ENCODE measurements at places on chromosomes 12 and 14. TPM values are rescaled to one million over a fixed set of nuclear protein-coding genes. Genes with fewer than 3 reads are reported as not detected.

DNA sequence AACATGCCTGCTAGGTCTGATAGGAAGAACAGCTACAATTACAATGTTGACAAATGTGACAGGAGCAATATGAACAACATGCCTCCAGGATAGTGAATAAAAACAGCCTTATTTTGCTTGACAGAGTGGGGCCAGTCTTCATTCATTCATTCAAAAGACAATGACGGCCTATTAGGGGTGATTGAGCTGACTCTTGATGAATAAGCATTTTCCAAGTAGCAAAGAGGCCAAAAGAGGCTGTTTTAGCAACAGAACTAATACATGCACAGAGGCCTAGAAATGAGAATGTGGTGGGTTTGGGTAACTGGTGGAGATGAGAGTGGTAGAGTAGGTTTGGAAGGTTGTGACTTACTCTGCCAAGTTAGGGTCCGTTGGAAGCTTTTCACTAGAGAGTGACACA lies 138.3 kb downstream of the APAF1 start:
- H3K4me3 ChIP-seq: no peak overlapping the region
- no peaks in the 10 kb centered on the region for H3K4me1 ChIP-seq
- no peak for DNase-seq
- H3K27me3 ChIP-seq: peaks cover 22% of the 10 kb centered on the region

DNA sequence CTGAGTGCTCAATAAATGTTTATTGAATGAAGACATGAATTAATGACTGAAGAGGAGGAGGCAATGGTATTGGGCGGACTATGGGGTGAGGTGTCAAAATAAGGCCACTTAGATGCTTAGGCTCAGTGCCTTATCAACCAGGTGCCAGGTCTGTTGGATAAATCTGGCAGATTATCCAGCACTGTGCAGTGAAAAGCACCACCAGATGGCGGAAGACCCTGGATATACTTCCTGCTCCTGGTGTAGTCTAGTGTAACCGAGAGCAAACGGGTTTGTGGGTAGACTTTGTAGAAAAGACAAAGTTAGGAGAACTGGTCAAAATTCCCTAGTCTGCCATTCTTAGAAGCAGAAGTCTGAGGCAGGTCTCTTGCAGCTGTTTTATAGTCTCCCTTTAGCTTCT lies 306.3 kb downstream of the ATP23 start:
- no peak for DNase-seq
- no peak overlapping the region for H3K4me3 ChIP-seq
- H3K36me3 ChIP-seq: no peaks in the 10 kb centered on the region
- peaks cover 9% of the 10 kb centered on the region for H3K4me1 ChIP-seq

The KLRG1 gene
- total RNA-seq: 0.17 TPM

GRCh38 chr14:40987481-40987880 lies 619.2 kb upstream of the LRFN5 start:
- no peaks in the 10 kb centered on the region for H3K27me3 ChIP-seq
- DNase-seq: no peak
- no peak overlapping the region for H3K27ac ChIP-seq
- no peak overlapping the region for H3K4me3 ChIP-seq

DNA sequence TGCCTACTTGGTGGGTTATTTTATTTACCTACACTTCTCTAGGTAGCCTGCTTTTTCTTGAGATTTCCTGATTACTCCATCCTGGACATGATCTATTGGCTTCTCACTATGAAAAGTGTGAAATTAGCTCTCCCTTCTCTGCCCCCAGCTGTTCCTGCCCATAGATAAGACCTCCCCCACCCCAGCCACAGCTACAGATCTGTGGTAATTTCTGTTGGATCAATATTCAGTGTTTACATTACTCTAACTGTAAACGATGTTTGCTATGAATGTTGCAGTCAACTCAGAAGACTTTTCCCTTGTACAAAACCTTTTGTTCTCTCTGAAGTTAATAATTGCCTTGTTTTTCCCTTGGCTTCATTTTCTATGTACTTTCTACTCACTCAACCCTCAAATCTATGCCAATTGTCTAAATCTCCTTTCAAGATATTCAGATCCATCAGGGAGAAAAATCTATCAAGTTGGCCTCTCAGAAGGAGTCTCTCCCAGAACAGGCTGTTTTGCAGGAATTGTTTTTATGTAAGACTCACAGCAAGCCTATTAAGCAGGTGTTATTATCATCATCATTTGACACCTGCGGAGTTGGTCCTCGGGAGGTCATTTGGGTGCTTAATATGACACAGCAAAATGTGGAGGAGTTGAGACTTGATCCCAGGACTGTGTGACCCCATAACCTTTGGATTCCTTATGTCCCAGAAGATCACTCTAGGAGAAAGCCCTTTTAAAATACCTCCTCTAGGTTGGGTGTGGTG lies 227.4 kb downstream of the SUDS3 start:
- no peak for DNase-seq
- peaks cover under 1% of the 10 kb centered on the region for H3K27me3 ChIP-seq
- no peaks in the 10 kb centered on the region for H3K36me3 ChIP-seq
- no peak overlapping the region for H3K4me3 ChIP-seq
- H3K27ac ChIP-seq: no peak overlapping the region

DNA sequence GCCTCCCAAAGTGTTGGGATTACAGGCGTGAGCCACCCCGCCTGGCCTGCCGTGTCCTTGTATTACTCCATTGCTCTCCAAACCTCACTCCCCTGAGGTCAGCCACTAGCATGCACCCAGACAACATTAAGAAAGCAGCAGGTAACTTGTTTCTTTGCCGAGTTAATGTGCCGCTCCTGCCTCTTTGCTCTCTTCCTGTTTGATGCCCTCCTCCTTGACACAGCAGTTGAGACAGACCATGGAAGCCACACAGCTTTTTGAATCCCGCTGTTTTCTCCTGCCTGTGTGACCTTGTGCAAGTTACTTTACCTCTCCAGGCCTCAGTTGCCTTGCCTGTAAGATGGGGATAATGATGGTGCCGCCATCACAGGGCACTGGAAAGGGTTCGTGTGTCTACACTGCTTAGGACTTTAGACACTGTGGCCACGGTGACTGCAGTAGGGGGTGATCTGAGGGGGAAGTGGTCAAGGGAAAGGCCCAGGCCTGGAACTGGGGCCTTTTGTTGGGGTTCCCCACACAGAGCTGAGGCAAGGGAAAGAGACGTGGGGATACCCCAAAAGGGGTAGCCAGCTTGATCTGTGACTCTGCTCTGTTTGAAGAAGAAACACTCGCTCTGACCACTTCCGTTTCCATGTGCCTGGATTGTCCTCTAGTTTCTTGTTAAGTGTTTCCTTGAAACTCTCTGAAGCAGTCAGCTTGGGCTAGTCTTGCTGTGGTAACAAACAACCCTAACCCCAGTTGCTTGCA lies 69.3 kb downstream of the RIN3 start:
- DNase-seq: no peak
- H3K4me1 ChIP-seq: peaks cover 27% of the 10 kb centered on the region
- no peak overlapping the region for H3K27ac ChIP-seq
- H3K27me3 ChIP-seq: no peaks in the 10 kb centered on the region
- H3K36me3 ChIP-seq: peaks cover 21% of the 10 kb centered on the region

DNA sequence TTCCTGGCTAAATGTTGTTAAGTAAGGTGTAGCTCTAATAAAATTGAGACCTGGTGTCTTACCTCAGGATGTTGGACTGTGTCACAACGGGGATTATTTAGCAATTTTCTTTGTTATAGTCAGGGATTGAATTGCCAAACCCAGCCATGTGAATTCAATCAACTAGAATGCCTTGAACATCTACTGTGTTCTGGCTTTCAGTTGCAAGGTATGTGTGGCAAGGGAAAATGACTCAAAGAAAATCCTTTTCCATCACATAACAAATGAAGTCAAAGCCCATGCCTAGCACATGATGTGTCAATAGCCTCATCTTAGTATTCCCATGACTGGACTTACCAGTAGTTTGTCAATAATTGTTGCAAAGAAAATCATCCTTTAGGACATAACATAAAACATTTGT lies 519.8 kb upstream of the FLRT2 start:
- H3K27me3 ChIP-seq: no peaks in the 10 kb centered on the region
- H3K4me1 ChIP-seq: peaks cover 11% of the 10 kb centered on the region
- no peak overlapping the region for H3K4me3 ChIP-seq
- no peak overlapping the region for H3K27ac ChIP-seq

GRCh38 chr14:54192610-54193009 lies 204.2 kb upstream of the CDKN3 start:
- H3K36me3 ChIP-seq: no peaks in the 10 kb centered on the region
- DNase-seq: no peak
- H3K27ac ChIP-seq: no peak overlapping the region
- no peak overlapping the region for H3K4me3 ChIP-seq
- H3K4me1 ChIP-seq: peaks cover 29% of the 10 kb centered on the region

DNA sequence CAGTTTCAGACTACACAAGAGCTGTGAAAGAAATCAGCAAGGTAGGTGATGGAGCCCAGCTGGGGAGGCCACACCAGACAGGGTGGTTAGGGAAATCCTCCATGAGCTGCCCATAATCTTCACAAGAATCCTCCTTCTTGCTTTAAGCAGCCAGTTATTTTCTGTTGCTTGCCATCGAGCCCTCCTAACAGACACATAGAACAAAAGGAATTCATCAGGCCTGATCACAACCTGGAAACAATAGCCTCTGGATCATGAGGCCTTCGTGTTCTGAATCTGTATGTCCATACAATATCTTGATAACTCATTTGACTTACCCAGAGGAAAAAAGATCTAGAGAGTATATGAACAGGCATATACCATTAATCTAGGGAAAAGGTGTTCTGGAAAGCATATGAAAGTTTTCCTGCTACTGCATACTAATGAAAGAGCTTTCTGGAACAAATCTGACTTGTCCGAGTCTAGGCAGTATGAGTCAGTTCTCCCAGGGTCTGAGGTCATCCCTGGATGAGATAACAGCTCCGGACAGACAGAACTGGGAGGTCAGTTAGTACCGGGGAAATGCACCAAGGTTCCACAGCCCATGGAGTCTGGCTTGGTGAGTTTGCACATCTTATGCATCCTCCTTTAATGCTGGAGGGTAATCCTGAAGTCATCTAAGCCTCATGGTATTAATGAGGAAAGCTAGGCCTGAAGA lies 52.8 kb upstream of the ELK3 start:
- no peak overlapping the region for H3K27ac ChIP-seq
- no peaks in the 10 kb centered on the region for H3K36me3 ChIP-seq
- H3K4me1 ChIP-seq: peaks cover 15% of the 10 kb centered on the region
- H3K27me3 ChIP-seq: no peaks in the 10 kb centered on the region
- DNase-seq: no peak

- H3K36me3 ChIP-seq: peaks cover 3% of the 10 kb centered on the region
- H3K27ac ChIP-seq: no peak overlapping the region
- H3K4me3 ChIP-seq: no peak overlapping the region
These were observed 114.4 kb downstream of the VRK1 start for GRCh38 chr14:96911499-96912149.

DNA sequence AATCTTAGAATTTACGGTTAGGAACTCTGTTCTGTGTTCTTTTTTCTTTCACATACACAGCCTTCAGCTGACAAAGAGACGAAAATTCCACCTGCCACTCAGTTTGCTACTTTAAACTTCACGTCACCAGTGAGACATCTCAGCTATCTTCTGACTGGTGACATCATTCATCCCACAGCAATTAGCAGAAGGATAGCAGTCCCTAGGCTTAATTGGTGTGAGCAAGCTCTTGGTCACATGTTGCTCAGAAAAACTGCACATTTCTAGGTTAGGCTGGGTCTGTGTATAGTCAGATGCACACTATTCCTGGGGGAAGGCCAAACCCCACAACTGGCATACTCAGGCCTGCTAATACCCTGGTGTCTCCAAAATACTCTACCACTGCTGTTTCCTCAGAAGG lies 23.9 kb downstream of the SLC7A7 start:
- no peak overlapping the region for H3K4me3 ChIP-seq
- H3K36me3 ChIP-seq: peaks cover 1% of the 10 kb centered on the region
- H3K27me3 ChIP-seq: peaks cover 2% of the 10 kb centered on the region
- H3K27ac ChIP-seq: no peak overlapping the region

- H3K36me3 ChIP-seq: peaks cover 6% of the 10 kb centered on the region
- no peak within 1 kb of the TSS for H3K4me3 ChIP-seq
- peak; percentile 86 for DNase-seq
- H3K4me1 ChIP-seq: no peaks in the 10 kb centered on the region
- no peak within 1 kb of the TSS for H3K27ac ChIP-seq
These were observed at the start of gene SSTR1 for GRCh38 chr14:38207736-38208617. Gene SSTR1 (plus strand): TSS chr14:38207904. CDS start chr14:38209390, 1,486 bp downstream.

- H3K27ac ChIP-seq: no peak overlapping the region
- no peak for DNase-seq
- H3K4me1 ChIP-seq: peaks cover 2% of the 10 kb centered on the region
- no peak overlapping the region for H3K4me3 ChIP-seq
These were observed 5.1 kb upstream of the SERPINA6 start for GRCh38 chr14:94328196-94328595.

GRCh38 chr14:93941293-93941910 lies 14.3 kb downstream of the FAM181A start:
- peaks cover 41% of the 10 kb centered on the region for H3K4me1 ChIP-seq
- peak overlapping the region; percentile 39 for H3K4me3 ChIP-seq
- H3K27ac ChIP-seq: peak overlapping the region; percentile 99

The JPH4 gene
- not detected for total RNA-seq

DNA sequence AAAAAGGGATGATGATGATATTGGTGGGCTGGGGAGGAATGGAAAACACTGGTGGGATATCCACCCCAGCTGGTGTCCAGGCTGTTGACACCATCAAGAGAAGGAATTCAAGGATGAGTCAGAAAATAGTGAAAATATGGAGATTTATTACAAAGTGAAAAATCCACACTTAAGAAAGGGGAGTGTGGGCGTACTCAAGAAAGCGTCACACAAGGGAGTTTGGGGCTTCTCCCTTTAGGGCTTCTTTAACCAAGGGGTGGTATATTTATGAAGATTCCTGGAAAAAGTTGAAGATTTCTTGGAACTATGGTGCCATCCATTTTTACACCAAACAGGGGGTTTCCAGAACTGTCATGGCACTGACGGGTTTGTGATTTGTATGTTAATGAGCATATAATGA lies 63.1 kb upstream of the ARID2 start:
- H3K27me3 ChIP-seq: peaks cover 17% of the 10 kb centered on the region
- no peak for DNase-seq
- H3K27ac ChIP-seq: no peak overlapping the region
- H3K36me3 ChIP-seq: no peaks in the 10 kb centered on the region
- H3K4me1 ChIP-seq: peaks cover 3% of the 10 kb centered on the region

- DNase-seq: no peak
- H3K4me3 ChIP-seq: no peak overlapping the region
- H3K36me3 ChIP-seq: no peaks in the 10 kb centered on the region
- H3K4me1 ChIP-seq: no peaks in the 10 kb centered on the region
- no peak overlapping the region for H3K27ac ChIP-seq
These were observed 18.9 kb upstream of the COCH start for GRCh38 chr14:30855345-30856037.

The KRT3 gene
- not detected for total RNA-seq

DNA sequence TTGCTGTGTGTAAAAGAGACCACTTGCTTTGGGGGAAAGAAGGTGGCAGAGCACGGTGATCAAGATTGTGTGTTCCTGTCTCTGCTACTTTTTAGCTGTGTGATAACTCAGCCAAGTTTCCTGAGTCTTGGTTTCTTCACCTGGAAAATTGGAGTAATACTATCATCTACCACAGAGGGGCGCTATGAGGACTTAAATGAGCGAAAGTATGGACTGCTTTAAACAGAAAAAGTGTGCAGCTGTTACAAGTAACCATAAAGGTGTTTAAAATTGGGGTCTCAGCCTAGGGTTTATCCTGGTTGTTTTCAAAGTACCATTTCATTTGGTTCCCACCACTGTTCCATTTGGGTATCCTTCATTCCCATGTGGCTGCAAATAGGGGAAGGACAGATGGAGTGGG lies 65.9 kb upstream of the WSCD2 start:
- no peak overlapping the region for H3K27ac ChIP-seq
- H3K4me3 ChIP-seq: no peak overlapping the region
- no peaks in the 10 kb centered on the region for H3K36me3 ChIP-seq
- no peaks in the 10 kb centered on the region for H3K4me1 ChIP-seq
- H3K27me3 ChIP-seq: peaks cover under 1% of the 10 kb centered on the region

All from chondrocyte (in vitro differentiated cells).